ENCODE measurements at places on chromosomes 5 and 9.

- DNase-seq = no peak
Observed at GRCh38 chr9:69149321-69149807, 24.7 kb upstream of the TJP2 start.

- no peak for DNase-seq
Observed at GRCh38 chr5:102921341-102922044, 166.4 kb downstream of the PAM start.

DNA sequence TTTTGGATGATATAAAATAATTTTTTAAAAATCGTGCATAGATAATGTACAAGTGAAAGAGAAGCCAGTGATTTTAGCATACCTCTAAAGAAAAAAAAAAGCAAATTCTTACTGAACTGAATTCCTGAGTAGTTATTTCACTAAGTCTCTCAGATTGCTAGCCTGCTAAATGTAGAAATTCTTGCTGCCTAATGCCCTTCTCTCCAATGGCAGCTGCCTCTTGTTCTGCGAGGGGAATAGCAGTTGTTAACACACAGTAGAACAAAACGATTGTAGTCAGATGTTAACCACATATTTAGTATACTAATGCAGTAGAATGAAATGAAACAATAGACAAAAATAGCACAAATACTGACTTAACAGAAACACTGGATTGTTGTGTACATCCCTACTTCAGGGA, 26.8 kb downstream of the SMAD5 start:
- no peak for DNase-seq

- DNase-seq = no peak
Observed at GRCh38 chr9:134566196-134566847, 75.3 kb upstream of the COL5A1 start.

DNA sequence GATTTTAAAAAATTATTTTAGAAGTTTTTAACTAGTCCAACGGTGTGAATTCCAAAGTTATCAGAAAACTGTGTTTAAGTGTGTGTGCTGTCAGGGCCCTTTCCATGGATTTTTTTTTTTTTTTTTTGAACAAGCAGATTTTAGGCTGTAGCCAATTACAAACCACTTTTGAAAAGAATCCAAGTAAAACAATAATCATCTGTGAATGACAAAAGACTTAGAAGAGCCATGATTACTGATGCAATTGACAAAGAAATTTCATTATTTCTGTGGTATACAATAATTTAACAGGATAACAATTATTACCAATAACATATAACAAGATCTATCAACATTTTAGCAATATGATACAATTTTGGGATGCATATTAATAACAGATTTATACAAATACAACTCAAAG, 16.2 kb upstream of the PAIP1 start:
- DNase-seq = no peak

DNA sequence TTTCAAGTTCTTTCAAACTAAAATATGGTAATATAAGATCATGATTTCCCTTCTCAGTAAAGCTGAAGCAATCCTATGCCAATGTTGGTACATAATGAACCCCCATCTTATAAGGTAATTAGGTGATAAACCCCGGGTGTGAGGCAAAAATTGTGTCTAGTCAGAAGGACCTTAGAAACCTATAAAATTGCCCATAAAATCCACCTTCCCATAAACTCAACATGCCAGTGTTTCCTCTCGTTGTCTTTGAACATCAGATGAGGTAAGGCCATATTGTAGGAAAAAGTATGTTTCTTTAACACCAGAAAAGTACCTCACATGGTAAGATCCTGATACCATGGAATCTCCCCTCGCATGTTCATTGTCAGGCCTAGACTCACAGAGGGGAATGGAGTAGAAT, 43.3 kb downstream of the SNCAIP start:
- no peak for DNase-seq

- DNase-seq = no peak
Observed at GRCh38 chr5:154309805-154310204, 119.3 kb downstream of the GALNT10 start.

DNA sequence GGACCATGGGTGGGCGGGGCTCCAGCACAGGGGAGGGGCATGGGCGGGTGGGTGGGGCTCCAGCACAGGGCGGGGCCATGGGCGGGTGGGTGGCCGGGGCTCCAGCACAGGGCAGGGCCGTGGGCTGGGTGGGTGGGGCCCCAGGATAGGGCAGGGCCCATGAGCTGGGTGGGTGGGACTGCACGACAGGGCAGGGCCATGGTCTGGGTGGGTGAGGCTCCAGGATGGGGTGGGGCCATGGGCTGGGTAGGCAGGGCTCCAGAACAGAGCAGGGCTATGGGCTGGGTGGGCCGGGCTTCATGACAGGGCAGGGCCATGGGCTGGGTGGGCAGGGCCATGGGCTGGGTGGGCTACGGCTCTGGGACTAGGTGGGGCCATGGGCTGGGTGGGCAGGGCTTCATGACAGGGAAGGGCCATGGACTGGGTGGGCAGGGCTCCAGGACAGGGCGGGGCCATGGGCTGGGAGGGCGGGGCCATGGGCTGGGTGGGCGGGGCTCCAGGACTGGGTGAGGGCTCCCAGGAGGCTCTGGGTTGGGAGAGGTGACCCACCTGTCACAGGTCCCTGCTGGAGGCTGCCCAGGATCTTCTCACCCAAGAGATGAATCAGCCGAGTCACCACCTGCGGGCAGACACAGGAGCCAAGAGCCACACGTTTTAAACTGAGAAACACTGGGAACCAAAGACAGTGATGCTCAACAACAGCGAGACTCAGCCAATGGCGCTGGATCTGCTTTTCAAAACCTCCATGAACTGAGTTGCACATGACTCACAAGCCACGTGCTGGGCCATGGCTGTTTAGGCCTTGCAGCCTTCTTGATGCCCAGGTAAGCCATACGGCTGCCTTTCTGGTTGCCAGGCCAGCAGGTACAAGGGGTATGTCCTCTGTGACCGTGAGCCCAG, 33.6 kb upstream of the NSMF start:
- DNase-seq = no peak

GRCh38 chr5:126383246-126383645, 40.0 kb upstream of the GRAMD2B start:
- no peak for DNase-seq

DNA sequence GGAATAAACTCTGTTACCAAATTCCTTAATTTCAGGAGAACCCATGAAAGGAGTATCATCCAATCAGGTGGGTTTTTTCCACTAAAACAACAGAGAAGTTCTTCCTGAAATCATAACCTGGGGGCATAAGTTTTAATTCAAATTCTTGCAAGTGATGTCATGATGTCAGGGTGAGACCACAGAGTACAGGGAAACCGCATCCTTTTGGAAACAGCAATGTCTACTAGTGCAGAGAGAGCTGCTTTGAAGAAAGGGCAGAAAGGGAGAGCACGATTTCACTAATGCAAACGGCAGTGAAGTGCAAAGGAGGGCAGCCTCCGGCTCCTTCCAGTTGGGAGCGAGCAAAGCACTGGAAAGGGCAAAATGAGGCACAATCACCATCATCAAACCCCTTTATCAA, 20.6 kb upstream of the CMBL start:
- no peak for DNase-seq

- no peak for DNase-seq
Observed at GRCh38 chr9:8855046-8855445, 1055.5 kb upstream of the DMAC1 start.

GRCh38 chr5:50958852-50959457, 292.5 kb downstream of the PARP8 start:
- DNase-seq = no peak

DNA sequence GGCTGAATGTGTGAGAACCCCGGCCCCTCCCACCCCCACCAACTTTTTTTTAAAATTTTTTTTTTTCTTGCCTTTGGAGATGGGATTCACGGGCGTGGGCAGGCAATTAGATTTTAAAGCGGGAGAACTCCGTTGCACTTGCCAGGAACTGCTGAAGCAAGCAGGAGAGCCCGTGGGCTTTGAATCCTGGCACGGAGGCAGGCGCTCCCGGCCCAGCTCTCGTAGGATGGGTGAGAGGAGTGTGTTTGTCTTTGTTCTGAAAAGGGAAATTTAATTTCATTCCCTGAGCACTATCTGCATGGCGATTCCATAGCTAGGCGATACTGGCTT, 54.3 kb upstream of the BOD1 start:
- DNase-seq = no peak

- no peak for DNase-seq
Observed at GRCh38 chr9:126513159-126514036, 100.3 kb upstream of the LMX1B start.
